ENCODE measurements at places on chromosomes 2 and 18. TPM values are rescaled to one million over a fixed set of nuclear protein-coding genes. Genes with fewer than 3 reads are reported as not detected.
A peak's percentile ranks its signal among the peaks of the same experiment; 100 is the strongest.

DNA sequence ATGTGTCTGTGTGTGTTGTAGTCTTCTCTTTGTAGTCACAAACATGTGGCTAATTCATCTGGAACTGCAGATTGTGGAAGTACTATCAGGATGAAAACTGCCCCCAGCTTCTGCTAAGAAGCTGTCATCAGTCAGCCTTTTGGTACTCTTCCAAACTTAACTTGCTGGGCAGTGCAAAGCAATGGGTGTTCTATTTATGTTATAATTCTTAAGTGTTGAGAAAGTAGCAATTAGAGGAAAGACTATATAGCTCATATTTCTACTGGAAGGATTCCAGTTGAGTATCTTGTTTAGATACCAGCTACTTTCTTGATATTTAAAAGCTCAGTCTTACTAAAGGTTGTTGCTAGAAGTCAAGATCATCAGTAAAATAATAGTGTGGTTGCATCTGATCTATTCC is 52.1 kb downstream of the SLC38A11 start:
- no peak for DNase-seq

DNA sequence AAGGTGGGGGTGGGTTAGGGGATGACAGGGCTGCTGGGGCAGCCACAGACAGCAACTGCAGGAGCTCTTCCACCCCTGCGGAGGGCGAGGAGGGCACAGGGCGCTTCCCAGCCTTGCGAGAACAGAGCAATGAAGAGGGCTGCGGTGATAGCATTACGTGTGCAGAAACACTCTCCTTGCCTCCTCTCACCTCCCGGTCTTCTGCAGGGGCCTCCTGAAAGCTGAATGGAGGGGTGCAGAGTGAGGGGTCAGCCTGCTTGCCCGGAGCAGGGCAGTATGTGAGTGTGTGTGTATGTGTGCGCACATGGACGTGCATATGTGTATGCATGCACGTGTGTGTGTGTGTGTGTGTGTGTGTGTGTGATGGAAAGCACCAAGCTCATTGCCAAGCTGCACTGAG is 29.5 kb upstream of the IL1R2 start:
- no peak for DNase-seq

- DNase-seq: no peak
Measured at GRCh38 chr2:58649756-58650155, 408.6 kb upstream of the FANCL start.

DNA sequence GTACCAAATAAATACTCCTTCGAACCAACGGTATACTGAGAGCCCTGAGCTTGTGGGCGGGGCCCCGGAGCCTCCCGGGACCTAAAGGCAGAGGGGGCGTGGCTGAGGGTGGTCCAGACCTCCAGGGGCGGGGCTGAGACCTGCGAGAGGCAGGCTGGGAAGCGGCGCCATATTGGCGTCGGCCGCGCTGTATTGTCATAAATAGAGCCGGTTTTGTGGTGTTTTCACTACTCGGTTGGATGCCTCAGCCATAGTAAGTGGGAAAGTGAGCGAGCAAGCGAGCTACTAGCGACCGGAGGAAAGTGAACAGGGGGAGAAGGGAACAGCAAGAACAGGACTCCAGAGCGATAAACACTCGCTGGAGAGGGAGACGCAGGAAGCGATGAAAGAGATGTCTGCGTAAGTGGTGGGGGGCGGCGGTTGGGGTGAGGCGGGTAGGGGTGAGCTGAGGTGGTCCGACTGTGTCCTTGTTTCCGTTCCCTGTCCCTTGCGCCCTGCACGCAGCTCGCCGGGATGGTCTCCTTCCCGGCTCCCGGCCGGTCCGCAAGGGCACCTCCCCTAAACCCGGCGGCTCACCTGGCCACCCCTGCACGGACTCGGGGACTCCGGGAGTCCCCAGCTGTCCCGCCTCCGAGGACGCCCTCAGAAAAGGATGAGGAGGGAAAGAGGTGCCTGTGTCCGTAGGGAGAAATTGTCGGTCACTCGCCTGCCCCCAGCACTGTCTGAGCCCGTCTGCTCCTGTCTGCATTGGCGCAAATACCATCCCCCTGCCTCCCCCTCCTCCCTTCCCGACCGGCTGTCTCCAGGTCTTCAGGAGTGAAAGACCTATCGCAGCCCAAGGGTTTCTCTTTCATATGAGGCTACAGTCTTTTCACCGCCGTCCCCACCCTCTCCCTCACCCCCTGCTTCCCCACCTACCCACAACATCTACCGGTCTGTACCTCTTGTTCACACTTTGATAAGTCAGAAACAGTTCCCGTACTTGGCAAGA is at the start of gene PAPOLG:
TSS of gene PAPOLG (plus strand) at position 172 of the 991 bp plus-strand sequence. CDS start at position 383, 211 bp downstream.
- DNase-seq: peak; percentile 98

DNA sequence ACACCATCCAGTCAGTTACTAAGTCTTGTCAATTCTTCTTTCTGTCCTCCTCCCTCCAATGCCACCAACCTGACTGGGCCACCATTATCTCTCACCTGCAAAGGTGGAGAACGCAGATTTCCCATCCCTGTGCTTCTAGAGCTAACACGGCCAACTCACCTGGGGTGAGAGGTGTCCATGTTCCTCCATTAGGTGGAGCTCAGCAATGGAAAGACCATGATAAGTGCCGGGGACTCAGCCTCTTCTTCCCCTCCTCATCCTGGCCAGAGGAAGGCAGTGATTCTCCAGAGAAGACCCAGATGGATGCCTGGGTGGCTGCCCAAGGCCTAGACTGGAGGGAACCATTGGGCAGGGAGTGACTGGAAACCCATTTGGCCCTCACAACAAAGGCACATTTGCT is 48.1 kb upstream of the SLC1A4 start:
- no peak for DNase-seq

DNA sequence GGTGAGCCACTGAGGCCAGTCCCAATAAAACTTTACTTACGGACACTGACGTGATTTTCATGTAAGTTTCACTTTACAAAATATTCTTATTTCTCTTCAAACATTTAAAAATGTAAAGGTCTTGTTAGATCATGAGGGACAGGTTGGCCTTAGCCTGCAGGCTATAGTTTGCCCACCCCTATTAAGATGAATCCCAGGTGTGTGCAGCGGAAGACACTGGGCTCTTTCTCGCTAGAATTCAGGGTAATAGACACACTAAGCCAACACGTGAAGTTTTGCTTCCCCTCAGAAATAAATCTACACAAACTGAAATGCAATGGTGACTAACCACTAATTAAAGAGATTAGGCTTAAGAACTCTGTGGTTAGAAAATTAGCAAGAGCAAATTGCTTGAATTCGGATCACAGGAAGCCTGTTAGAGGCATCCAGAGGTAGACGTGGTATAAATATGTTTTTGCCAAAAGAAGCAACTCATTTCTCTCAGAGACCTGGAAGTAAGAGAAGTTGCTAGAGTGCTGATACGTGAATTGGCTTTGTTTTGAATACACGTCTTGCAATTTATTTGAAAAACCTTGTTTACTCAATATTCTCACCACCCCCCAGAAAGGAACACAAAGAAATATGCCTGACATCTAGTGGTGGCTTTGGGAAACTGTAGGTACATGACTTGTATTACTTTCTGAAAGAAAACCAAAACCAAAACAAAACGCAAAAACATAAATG is 151.6 kb downstream of the DTNB start:
- DNase-seq: no peak

DNA sequence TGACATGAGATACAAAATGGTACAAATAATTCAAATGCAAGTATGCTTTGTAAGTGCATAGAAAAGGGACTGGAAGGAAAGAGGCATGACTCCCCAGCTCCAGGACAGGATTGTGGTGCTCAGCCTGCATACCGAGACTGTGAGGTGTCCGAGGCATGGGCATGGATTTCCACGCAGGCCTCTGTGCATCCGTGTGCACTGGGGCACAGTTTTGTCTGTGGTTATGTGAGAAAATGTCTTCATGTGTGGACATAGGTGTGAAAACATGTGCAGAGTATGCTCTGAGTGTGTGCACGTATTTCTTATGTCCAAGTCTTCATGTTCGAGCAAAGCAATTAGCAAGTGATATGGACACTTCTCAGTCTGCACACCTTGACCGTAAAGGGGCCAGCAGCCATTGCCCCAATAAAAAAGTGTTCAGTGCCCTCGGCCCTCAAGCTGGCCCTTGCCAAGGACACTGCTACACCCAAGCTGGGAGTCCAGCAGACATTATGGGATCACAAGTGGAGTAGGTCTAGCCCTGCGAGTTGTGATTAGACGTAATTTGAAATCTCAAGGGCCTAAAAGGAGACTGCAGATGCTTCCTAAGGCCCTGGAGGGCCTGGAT is 120.7 kb downstream of the CYP26B1 start:
- DNase-seq: no peak

- DNase-seq: no peak
Measured at GRCh38 chr2:59196491-59196890, 955.4 kb upstream of the FANCL start.

DNA sequence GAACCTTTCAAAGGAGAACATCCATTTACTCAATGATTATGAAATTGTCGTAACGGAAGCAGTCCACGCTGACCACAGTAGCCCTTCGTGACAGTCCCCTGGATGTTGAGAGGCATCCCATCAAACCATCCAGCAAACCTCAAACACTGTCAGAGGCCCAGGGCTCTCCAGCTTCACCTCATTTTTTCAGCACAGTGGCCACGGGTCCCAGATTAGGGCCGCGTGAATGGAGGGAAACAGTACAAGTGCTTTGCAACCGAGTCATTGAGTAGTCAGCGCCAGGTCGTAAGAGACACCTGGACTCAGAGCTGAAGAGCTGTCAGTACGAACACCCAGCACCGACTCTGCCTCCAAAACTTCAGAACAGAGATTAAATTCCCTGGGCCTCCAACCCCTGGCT is 552.5 kb upstream of the SALL3 start:
- no peak for DNase-seq

DNA sequence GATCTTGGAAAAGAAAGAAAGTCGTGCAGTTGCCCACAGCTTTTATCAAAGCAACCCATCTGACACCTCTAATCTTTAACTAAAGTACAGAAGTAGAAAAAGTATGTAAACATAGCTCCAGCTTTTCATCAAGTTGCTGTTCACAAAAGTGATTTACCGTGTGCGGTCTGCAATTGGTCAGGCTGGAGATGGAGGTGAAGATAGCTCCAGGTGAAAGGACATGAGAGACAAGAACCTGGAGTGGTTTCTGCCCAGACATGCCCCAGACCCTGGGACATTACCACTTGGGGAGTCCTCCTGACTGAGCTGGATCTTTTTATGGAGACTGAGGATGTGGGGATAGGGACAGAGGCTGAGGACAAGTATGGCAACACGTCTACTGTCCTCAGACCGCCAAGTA is 82.7 kb downstream of the LAMA1 start:
- DNase-seq: no peak

DNA sequence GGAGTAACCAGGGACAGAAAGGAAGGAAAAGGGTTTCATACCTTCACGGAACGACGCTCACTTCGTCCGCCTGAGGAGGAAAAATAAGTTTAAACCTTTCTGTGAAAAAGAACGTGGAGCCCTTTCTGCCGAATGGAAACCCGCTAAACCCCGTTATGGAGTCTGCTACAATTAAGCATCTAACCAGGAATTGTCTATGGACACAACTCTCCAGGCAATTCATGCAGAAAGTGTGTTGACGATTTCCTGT is 528 bp upstream of the PPP4R3B start:
- no peak for DNase-seq

- DNase-seq: no peak
Measured at GRCh38 chr2:226903179-226903578, 67.3 kb downstream of the RHBDD1 start.

GRCh38 chr18:79558196-79558932 is 121.2 kb upstream of the CTDP1 start:
- no peak for DNase-seq

DNA sequence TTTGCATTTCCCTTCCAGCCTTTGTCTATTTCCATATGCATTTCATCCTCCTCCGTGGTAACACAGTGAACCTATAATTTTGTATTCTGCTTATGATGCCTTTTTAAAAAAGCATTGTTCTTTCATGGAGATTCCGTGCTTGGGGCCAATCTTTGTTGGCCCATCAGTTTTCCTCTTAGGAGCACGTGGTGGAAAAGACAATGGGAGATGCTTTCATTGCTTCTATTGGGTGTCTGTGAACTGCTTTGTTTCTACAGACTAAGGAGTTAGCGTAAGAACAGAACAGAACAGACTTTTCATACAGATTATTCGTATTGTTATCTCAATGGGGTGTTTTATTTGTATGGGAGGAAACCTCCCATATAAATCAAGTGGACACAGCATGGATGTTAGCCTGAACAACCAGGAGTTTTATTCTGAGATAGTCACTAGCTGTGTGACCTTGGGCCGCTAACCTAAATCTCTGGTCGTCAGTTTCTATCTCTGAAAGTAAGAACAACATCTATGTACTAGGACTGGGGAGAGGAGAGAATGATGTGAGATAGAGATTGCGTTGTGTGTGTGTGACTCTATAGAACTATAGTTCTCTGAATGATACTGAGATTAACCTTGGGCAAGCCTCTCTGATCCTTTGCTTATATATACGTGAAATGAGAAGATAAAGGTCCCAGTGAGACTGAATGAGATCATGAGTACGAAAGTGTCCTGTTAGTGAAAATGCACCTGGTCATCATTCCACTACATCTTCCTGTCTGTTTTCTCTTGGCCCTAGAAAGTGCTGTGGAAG is 22.9 kb upstream of the YWHAQ start:
- DNase-seq: no peak

DNA sequence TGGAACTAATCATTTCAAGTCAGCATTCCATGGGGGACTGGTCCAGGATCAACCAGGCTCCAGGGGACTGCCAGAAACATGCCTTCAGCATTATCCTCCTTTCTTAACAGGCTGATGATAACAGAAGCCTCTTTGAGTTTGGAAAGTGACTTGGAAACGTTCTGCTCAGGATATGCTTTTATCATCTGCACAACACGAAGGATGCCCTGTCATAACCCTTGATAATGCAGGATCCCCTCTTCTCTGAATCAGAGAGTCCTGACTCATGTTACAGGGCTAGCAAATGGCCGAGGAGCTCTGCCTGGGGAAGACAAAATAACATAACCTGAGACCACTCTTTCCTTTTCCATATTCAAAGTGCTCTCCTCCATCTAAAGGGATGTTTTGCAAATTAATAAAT is 6.7 kb downstream of the SCYGR3 start:
- DNase-seq: no peak

GRCh38 chr18:80042785-80043184 is 8.6 kb downstream of the RBFA start:
- DNase-seq: no peak

Gene AKAIN1
- not detected for total RNA-seq

Gene ANKRD62
- not detected for total RNA-seq

Gene ACMSD
- not detected for total RNA-seq

Gene HOXD13
- not detected for total RNA-seq

Gene SCN7A
- total RNA-seq: 0.05 TPM

Gene CRYGC
- not detected for total RNA-seq

Gene UGT1A4
- not detected for total RNA-seq

Gene ERLEC1
- total RNA-seq: 19.7 TPM

Gene CROCC2
- total RNA-seq: not detected

Gene RAB27B
- total RNA-seq: 0.14 TPM

Gene IL36A
- not detected for total RNA-seq

Gene HRH4
- 0.41 TPM for total RNA-seq
